ENCODE measurements at places on chromosomes 11 and 22.

- DNase-seq: no peak
Observed at GRCh38 chr11:43979571-43980219, 37.3 kb downstream of the C11orf96 start.

GRCh38 chr11:61883327-61883726 lies 8.0 kb downstream of the FADS3 start:
- no peak for DNase-seq

GRCh38 chr11:1947592-1948237 lies 583 bp downstream of the MRPL23 start:
- no peak for DNase-seq

DNA sequence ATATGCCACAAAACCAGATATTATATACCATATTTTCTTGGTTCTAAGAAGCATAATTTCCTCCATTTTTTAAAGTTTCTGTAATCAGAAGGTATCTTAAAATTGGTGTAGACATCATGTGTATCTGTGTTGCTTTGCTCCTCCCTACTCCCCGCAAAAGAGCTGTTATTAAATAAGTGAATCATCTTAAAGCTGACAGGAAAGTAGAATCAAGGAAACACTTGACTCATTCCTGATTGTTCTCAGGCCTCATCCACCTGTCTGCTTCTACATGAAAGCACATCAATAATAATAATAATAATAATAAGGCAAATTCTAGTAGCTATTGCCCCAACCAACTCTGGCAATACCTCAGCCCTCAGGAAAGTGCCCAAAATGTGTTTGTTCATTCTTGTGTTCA lies 26.2 kb upstream of the GUCY1A2 start:
- no peak for DNase-seq

DNA sequence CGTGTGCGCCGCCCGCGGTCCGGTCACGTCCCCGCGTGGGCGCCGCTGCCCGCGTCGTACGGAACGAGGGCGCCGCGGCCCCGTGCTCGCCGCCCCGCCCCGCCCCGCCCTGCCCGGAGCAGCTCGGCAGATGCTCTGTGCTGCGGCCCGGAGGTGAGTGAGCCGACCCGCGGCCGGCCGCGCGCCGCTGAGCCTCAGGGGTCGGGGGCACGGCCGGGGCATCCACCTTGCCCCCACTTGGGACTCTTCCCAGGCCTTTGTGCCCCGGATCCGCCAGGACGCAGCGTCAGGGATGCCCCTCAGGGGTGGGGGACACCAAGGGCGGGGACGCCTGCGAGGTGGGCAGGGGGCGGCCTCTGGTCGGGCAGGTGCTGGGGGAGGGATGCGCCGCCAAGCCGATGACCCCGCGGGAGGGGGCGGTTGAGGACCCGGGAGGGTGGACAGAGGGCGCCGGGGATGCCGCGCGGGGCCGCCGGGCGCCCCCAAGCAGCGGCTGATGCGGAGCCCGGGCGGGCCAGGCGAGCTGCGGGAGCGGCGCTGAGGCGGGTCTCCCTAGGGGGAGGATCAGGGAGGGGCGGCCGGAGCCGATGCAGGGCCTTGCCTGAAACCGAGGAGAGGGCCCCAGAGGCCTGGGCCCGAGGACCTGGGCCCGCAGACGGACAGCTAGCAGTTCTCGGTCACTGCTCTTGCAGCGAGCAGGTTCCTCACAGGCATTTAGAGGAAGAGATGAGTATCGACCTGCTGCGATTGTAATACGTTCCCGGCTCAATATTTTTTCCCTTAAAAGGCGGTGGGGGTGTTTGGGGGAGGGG lies at the start of gene GNAZ:
Gene GNAZ (plus strand): TSS at position 102 of the 812 bp plus-strand sequence. CDS start 25,177 bp downstream, outside the sequence.
- DNase-seq: no peak

DNA sequence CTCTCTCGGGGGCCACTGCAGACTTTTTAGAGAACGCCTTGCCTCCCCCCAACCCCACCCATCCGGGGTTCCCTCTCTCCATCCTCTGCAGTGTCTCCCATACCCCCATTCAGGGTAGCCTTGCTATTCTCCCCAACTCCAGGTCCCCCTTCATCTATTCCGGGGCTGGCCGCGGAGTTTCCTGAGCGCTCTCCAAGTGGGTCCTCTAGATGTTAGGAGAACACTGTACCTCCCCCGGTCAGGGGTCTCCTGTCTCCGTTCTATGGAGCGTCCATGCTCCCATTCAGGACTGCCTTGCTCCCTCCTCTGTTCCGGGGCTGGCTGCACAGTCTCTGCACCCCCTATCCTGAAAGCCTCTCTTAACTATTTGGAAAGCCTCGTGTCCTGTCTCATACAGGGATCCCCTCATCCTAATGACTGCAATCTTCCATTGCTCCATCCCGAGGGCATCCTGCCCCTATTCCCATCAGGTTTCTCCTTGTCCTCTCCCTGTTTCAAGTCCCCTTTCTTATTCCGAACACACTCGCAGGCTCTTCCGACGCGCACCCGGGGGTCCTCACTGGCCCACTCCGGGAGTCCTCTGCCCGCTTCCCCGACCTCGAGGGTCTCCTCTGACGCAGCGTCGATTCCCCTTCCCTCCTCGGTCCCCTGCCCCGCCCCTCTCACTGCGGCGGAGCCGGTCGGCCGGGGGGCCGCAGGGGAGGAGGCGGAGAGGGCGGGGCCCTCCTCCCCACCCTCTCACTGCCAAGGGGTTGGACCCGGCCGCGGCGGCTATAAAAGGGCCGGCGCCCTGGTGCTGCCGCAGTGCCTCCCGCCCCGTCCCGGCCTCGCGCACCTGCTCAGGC lies at the start of gene NEFH:
Gene NEFH (plus strand): TSS at position 802 of the 845 bp plus-strand sequence. CDS start 45 bp downstream, outside the sequence.
- DNase-seq: no peak

GRCh38 chr22:47180796-47181195 lies 418.3 kb downstream of the TBC1D22A start:
- DNase-seq: no peak

GRCh38 chr11:8082391-8083087 lies 1.5 kb downstream of the TUB start:
- DNase-seq: no peak

DNA sequence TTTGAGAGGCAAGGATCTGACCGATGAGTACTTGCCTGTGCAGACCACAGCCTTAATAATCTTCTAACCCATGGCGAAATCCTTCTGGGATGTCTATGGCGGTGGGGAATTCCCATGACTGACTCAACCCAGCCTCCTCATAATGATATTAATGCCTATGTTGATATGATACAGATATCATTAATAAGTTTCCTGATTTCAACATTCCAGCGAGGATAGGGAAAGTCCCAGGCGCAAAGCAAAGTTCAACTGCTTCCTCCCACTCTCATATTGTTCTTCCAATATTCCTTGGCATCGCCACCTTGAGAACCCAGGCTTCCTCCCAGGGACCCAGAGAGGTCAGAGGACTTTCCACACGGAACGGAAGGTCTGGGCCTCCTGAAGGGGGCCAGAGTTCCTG lies 110.3 kb upstream of the TMEM45B start:
- DNase-seq: no peak

- no peak for DNase-seq
Observed at GRCh38 chr11:111908639-111909305, 2.8 kb downstream of the CRYAB start.

DNA sequence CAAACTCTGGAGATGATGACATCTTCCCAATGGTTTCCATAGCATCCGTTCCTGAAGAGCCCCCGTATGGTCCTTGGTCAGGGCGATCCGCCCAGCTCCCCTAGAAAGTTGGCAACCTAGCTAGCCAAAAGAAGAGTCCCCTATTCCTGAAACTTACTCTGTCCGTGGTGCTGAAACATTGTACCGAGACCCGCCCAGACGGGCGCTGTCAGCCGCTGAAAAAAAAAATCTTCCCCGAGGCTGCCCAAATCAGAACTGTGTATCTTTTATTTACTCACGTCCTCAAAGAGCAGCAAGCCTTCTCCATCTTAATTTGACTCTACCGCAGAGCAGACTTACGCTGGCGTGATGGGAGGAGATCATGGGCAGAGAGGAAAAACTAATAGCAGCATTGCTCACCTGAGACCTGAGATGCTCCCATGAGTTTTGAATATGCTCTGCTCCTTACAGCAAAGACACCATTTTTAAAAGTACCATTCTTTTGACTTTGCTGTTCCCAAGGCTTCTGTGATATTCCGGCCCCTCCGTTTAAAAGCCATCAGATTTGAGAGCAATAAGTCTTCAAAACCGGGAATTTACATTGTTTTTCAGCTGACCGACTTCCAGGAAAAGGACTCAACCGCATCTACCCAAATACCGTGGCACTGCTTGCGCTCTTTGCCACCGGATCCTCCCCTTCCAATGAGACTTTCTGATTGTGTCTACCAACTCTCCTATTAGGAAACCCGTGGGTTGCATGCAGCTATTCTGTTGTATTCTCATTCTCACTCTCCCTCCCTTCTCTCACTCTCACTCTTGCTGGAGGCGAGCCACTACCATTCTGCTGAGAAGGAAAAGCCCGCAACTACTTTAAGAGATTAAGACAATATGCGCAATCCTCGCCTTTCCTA lies at the start of gene SLC17A6:
Gene SLC17A6 (plus strand): TSS at position 786 of the 890 bp plus-strand sequence. CDS start 153 bp downstream, outside the sequence.
- DNase-seq: peak; percentile 22

GRCh38 chr11:47887910-47888569 lies 39.9 kb upstream of the NUP160 start:
- DNase-seq: no peak

GRCh38 chr11:2210366-2211112 lies 38.9 kb upstream of the TH start:
- DNase-seq: no peak

- no peak for DNase-seq
Observed at GRCh38 chr11:76604081-76604625, 66.4 kb downstream of the LRRC32 start.

DNA sequence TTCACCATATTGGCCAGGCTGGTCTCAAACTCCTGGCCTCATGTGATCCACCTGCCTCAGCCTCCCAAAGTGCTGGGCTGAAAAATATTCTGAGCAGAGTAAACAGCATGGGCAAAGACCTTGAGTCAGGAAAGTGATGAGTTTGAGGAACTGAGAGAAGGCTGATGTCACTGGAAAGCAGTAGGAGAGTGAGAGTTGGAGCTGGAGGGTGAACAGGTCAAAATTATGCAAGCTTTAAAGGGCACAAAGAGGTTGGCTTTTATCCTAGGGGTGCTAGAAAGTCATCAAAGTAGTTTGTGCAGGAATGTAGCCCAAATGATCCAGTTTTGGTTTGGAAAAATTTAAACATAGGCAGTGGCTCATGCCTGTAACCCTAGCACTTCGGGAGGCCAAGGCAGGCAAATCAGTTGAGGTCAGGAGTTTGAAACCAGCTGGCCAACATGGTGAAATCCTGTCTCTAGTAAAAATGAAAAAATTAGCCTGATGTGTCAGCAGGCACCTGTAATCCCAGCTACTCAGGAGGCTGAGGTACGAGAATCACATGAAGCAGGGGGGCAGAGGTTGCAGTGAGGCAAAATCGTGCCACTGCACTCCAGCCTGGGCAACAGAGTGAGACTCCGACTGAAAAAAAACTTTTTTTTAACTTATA lies 44.7 kb upstream of the CXCR5 start:
- peak; percentile 81 for DNase-seq

- no peak for DNase-seq
Observed at GRCh38 chr22:23677701-23677995, 13.2 kb upstream of the RGL4 start.

DNA sequence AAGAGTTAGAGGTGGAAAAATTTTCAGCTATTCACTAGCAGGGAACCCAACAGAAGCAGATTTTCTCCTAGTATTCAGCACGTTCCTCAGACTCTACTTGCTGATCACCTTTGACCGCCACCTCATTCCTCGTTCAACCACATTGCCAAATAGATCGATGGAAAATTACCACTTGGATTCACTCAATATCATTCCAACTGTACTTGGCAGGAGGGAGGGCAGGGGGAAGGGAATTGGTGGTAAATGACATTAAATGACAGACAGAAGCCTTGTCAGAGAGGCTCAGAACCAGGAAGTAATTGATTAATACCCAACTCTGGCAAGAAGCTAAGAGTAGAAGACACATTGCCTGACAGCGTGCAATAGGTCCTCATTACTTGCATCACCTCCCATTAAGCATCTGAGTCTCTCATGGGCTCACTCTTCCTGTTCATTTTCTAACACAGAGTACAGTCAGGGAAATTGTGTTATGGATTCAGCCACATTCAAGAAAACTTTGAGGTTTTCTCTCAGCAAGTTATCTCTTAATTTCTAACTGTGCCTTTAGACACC lies 240.5 kb upstream of the FAT3 start:
- no peak for DNase-seq

DNA sequence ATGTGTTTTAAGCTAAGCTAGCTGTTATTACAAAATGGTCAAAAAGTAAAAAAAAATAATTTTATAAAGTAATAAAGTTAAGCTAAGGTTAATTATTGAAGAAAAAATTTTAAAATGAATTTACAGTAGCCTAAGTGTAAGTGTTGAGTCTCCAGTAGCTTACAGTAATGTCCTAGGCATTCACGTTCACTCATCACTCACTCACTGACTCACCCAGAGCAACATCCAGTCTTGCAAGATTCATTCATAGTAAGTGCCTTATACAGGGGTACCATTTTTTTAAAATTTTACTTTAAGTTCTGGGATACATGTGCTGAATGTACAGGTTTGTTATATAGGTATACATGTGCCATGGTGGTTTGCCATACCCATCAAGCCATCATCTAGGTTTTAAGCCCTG lies 11.6 kb upstream of the OOSP4B start:
- no peak for DNase-seq

GRCh38 chr11:69159150-69159852 lies 3.6 kb downstream of the SMIM38 start:
- DNase-seq: no peak

DNA sequence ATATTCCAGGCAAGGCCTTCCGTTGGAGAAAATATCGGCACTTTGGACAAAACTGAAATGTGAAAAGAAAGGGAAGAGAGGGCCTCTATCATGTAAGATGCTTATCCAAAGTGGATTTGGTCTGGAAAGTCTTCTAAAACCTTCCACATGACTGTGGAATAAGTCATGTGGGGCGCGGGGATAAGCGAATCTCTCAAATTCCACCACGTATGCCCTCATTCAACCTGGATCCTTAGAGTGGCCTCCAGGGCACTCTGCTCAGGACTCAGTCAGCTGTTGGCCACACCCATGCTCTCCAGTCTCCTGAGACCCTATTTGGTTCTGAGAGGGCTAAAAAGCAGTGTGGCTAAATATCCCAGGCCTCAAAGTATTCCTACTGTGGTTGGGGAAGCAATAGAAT lies 2.0 kb upstream of the TIMP3 start:
- DNase-seq: no peak

GRCh38 chr11:82546661-82547557 lies 186.8 kb downstream of the FAM181B start:
- DNase-seq: peak; percentile 44

- no peak for DNase-seq
Observed at GRCh38 chr22:29030618-29031226, 30.9 kb downstream of the C22orf31 start.

DNA sequence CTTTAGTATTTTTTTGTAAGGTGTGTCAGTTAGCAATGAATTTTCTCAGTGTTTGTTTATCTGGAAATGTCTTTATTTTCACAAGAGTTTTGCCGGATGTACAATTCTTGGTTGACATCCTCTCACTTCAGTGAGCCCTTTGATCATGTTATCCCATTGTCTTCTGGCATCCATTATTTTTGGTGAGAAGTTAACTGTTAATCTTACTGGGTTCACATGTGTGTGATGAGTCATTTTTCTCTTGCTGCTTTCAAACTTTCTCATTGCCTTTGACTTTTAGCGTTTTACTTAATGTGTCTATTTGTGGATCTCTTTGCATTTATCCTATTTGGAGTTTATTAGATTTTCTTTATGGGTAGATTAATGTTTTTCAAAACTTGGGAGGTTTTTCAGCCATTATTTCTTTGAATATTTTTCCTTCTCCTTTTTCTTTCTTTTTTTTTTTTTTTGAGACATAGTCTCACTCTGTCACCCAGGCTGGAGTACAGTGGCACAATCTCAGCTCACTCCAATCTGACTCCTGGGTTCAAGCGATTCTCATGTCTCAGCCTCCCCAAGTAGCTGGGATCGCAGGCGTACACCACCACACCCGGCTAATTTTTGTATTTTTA lies 100.5 kb upstream of the RRM1 start:
- DNase-seq: no peak

GRCh38 chr11:33574331-33574730 lies 126.3 kb downstream of the C11orf91 start:
- no peak for DNase-seq
